NCI-H2081 (cell line): ENCODE measurements at places on chromosomes 2 and 18.

GRCh38 chr2:6647046-6647445, 218.7 kb downstream of the CMPK2 start:
- no peak for DNase-seq

GRCh38 chr2:100766806-100767205, 53.1 kb upstream of the NPAS2 start:
- no peak for DNase-seq

- no peak for DNase-seq
Observed at GRCh38 chr2:155100261-155100660, 401.8 kb downstream of the KCNJ3 start.

- no peak for DNase-seq
Observed at GRCh38 chr2:163185160-163185559, 346.6 kb upstream of the KCNH7 start.

GRCh38 chr2:143545059-143545948, 416.1 kb downstream of the ARHGAP15 start:
- no peak for DNase-seq

DNA sequence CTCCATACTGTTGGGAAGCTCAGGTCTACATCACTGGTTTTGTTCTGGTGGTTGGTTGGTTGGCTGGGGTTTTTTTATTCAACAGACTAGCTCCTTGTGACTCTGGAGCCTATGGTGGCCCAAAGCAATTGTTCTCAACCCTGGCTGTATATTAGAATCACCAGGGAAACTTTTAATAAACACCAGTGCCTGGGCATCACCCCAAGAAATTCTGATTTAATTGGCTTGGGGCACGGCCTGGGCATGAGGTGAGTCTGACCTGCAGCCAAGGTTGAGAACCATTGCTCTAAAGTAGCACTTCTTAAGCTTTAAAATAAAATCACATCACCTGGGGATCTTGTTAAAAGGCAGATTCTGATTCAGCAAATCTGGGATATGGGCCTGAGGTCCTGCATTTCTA, 184.1 kb downstream of the C1D start:
- DNase-seq: no peak

DNA sequence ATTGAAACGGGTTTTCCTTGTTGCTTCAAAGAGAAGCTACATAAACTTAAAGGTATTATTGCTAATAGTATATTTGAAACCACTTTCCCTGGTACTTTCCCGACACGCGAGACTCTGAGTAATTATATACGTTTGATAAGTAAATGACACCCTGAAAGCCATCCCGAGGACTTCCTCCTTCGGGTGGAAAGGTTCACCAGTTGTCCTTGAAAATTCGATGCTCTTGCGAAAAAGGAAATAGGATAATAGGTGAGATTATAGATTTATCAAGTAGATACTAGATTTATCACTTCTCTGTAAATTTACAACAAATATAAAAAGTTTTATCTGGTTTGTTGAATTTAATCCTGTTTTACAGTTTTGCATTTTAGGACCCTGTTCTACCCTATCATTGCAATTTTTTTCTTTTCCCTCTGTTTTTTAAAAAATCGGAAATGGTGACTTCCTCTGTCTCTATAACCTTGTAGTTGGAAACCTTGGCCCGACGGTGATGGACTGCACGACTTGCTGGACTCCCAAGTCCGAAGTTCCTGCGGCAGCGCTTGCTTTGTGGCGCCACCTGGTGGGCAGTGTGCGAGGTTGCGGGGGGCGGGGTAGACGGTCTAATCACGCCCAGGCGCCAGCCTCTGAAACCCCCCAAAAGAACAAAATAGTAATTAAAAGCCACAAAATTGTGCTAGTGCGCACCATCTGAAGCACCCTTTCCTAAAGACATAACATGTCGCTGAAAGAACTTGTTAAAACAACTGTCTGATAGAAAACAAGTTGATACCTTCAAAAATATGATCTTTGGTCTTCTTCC, 972 bp upstream of the DLX2 start:
- peak; percentile 84 for DNase-seq

DNA sequence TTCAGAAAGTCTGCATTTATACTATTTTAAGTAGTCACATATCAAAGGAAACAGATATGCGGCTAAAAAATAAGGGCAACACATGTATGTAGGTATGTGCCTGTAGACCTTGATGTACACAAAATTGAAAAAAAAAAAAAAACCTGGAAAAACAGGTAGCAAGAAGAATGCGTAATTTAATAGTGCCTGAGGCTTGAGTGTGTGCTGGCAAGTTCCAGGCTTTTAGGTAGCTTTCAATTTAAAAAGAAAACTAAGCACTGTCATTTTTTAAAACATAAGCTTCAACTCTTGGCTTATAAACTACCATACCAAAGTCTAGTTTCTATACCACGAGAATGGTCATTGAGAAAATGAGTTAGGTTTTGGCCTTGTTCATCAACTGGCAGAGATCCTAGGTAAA, 72.3 kb downstream of the OTX1 start:
- no peak for DNase-seq

- DNase-seq: peak; percentile 71
Observed at GRCh38 chr2:199462956-199463692, 5.4 kb upstream of the SATB2 start.
